Stimulated activated CD8-positive, alpha-beta memory T cell treated with anti-CD3 and anti-CD28 coated beads, Interleukin-2, amount 100 ng/mL, for 1 hour (primary cell): ENCODE measurements at places on chromosomes 2 and 18.

DNA sequence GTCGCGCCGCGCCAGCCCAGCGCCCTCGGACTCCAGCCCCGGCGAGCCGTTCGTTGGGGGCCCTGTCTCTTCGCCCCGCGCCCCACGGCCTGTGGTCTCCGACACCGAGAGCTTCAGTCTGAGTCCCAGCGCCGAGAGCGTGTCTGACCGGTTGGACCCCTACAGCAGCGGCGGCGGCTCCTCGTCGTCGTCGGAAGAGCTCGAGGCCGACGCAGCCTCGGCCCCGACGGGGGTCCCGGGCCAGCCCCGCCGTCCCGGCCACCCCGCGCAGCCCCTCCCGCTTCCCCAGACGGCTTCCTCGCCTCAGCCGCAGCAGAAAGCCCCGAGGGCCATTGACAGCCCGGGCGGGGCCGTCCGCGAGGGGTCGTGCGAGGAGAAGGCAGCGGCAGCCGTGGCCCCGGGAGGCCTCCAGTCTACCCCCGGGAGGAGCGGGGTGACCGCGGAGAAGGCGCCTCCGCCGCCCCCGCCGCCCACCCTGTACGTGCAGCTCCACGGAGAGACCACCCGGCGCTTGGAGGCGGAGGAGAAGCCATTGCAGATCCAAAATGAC is 1.4 kb downstream of the PHLPP1 start:
- DNase-seq: no peak

- no peak for DNase-seq
These were observed 79.2 kb downstream of the KLHL29 start for GRCh38 chr2:23464156-23464555.

DNA sequence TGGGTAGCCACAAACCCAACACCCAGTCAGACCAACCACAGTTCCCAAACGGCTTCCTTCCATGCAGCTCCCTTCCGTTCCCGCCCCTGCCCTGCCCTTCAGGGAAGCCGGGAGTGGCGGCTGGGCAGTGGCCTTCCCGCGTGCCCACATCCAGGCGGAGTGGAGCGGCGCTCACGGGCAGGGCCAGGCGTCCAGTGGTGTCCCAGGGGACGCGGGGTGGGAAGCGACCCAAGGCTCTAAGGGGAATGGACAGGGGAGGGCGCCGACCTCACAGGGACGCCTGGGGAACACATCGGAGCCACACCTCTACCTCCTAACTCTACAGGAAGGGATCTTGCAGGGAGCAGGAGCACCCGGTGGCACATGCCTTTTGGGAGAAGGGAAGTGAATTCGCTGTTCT is 225.9 kb upstream of the MGAT5 start:
- no peak for DNase-seq

DNA sequence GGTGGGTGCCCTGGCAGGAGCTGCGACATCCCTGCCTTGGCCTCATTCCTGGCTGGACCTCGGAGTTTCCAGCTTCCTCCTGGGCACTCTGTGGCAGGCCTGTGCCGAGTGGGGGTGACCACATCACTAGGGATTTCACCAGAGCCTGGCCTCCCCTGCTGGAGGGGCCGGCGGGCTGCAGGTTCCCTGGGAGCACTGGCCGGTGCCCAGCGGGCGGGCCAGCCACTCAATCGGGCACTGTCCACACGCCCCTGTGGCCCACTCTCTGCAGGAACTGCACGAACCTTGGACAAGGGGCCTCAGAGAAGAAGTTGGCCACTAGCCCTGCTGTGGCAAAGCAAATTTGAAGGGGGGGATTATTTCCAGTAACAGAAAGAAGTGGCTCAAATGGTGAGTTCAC is 110.7 kb upstream of the APCDD1 start:
- no peak for DNase-seq

DNA sequence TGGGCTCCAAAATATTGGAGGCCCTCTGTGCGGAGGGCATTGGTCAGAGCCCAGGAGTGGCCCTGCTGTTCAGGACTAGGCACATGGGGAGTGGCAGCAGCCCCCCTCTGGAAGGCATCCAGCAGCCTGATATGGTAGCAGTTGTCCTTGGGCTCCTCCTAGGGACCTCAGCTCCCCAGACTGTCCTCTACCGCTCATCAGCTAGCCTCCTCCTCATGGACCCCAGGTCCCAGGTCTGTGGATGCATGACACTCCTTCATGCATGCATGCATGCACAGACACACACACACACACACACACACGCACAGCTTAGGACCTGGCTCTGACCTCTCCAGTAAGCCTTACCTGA is 15.4 kb upstream of the ATP6V1B1 start:
- no peak for DNase-seq

DNA sequence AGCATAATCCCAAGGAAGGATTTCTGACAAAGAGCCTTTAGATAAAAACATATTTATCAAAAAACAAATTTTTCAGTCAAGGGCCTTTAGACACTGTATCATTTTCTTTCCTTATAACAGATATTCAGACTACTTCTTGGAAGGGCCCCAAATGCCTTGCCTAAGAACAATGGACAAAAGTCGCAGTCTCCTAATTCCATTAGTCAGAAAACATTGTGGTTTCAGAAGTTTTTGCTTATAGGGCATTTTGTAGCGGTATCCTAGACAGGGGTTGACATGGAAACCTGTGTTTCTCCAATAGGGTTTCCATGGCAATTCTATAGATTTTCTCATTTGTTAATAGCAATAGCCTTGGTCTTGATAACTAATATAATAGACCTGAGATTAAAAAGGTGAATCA is 36.7 kb upstream of the AGPS start:
- DNase-seq: no peak

- DNase-seq: no peak
These were observed 156.7 kb downstream of the KLHL29 start for GRCh38 chr2:23541503-23542229.

DNA sequence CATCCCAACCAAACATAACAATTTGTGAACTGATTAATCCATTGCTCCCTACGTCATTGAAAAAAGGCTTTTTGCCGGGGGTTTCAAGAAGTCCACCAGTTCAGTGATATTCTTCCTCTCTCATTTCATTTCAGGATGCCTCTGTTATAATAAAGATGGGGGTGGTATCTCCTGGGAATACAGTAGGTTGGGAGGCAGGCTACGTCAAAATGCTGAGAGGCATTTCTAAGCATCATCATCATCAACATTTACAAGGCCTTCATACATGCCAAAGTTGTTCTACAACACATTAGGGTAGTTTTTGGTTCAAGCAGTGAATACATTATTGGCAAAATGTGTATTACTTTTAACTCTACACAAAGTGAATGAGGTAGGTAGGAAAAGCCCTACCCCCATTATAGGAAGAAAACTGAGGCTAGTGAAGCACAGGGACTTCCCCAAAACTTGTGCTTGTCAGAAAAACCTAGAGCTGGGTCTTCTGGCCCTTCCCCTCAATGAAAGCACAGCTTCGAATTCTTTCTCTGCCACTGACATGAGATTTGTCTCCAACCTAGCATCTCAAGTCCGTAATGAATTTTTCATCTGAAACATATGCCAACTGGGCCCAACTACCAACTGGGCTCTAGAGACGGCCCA is 11.3 kb downstream of the OSR1 start:
- no peak for DNase-seq

DNA sequence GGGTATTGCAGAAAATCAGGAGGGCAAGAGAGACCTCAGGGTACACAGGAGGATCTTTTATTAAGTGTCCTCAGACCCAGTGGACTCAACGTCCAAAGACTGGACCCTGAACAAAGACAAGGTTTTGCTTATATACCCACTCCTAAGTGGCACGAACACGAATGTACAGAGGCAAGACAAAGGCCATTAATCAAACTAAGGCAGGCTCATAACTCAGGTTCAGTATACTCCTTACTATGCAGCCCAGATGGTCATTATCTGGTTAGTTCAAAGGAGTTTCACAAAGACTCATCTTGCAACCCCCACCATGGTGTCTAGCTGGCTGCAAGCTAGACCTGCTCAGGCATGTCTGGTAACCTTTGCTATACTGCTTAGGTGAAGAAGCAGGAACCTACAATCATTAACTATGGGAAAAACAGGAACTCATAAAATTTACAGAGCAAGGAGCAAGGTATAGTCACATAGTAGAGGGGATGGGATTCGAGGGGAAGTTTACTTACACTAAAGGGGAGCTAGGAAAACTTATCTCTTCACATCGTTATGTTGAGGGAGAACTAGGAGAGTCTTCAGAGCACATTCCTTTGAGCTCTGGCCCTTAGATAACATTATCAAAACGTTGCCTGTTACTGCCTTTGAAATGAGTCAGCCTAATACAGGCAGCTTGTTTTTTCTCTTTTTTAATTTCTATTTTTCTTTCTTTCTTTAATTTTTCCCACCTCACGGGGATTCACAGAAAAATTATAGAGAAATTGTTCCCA is 33.9 kb downstream of the SLC4A3 start:
- no peak for DNase-seq

DNA sequence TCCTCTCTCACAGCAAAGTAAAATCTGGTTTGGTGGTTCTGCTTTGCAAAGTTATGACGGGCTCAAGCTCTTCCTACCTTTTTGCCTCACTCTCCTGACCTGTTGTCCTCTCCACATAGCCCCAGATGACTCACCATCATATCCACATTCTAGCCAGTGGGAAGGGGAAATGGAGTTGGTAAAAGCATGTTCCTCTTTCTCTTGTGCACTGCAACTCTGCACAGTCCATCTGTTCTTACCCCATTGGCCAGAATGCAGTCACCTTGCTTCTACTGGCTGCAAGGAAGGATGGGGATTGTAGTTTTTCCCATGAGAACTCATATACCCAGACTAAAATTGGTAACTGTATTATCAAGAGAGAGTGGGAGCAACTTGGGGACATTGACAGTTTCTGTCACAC is 50.4 kb upstream of the SMIM21 start:
- no peak for DNase-seq

GRCh38 chr2:44942304-44943030 is 965 bp downstream of the SIX3 start:
- no peak for DNase-seq

DNA sequence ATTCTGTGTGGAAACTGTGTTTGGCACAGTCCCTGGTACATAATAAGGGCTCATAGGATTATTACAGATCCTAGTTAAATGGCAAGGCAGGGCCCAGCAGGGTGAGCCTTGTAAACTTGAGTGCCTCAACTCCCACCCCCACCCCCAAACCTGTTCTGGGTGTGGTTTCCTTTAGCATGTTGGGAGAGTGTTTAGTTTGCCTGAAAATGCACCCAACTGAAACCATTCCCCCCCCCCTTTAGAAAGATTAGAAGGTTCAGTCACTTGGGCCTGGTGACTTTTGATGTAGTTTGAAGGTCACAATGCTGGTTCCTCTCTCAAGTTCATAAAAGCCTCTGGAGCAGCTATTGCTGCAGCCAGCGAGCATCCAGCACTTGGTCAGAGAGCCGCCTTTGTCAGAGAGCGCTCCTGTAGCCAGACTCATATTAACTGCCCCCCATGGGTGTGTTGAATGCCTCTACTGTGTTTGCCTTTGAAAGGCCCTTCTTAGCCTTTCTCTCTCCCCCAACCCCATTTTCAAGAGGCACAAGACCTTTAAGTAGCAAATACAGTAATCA is 113.7 kb downstream of the SPTBN1 start:
- no peak for DNase-seq

GRCh38 chr2:83471655-83472054 is 987.4 kb downstream of the SUCLG1 start:
- DNase-seq: no peak

DNA sequence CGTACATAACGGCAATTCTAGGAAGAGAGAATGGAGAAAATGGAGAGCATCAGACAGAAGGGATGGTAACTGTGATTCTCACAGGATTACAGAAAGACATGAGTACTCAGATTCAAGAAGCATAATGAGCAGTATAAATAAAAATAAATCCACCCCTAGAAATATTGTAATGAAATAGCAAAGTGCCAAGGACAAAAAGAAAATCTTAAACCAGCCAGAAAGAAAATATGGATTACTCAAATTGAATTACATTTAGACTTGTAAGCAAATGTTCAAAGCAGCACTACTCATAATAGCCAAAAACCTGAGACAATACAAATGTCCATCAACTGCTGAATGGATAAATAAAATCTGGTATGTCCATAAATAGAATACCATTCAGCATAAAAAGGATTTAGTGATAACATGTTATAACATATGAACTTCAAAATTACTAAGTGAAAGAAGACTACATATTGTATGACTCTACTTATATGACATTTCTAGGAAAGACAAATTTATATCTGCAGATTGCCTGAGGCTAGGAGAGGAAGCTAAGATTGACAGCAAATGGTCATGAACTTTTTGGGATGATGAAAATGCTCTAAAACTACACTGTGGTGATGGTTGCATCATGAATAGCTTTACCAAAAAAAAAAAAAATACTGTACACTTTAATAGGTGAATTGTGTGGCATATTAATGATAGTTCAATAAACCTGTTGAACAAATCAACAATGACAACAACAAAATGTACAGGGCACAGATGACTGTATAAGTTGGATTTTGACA is 63.4 kb upstream of the SPTBN1 start:
- no peak for DNase-seq

- DNase-seq: no peak
These were observed 11.1 kb downstream of the AQP4 start for GRCh38 chr18:26854292-26854881.

- no peak for DNase-seq
These were observed 47.9 kb upstream of the RAB12 start for GRCh38 chr18:8561123-8561910.

DNA sequence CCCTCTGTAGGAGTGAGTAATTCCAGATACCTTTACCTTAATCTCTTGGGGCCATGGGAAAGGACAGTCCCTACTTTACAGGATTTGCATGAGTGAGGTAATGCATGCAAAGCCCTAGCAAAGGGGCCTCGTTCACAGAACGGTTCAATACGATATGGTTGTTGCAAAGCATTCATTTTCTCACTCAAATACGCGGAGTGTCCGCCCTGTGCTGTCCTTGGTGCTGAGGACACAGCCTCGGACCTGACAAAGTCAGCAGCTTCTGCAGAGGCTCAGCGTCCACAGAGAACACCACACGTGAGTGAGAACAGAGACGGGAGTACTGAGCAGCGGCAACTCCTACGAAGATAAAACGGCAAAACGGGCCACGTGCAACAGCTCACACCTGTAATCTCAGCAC is 125.7 kb downstream of the EIPR1 start:
- no peak for DNase-seq

DNA sequence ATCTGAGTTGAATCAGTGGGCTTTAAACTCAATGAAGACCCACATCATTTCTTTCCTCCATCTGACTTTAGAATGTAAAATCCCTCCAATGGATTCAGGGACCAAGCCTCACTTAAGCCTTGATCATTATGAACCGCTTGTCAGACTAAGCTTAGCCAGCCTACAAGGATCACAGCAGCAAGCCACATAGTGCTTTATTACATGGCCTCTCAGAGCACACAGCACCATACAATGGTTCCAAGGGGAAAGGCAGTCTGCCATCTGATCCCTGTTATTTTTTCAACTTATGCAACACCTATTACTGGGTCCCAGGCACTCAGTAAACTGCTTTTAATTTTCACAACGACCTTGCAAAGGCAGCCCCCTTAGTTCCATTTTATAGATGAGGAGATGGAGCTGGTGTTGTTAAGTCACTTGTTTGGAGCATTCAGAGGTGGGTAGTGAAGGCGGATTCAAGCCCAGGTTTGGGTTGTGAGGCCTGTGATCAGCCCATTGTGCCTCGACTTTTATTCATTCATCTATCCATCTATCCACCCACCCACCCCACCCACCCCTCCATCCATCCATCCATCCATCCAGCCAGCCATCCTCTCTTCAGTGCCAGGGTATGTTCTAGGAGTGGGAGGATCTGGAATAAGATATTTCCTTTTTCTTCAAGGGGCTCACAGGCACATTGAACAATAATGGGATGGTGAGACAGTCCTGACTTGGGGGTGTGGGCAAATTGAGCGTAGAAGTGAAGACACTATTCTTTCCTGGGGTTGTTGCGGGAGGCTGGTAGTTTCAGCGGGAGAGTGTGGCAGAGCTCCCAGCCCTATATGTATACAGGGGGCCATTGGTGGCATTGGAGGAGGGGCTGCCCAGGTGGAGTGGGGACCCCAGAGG is 141.2 kb downstream of the MYCN start:
- DNase-seq: no peak
